Stimulated activated CD4-positive, alpha-beta T cell treated with anti-CD3 and anti-CD28 coated beads, Interleukin-1b, Interleukin-23, amount 100 ng/mL, for 24 hours (primary cell): ENCODE measurements at places on chromosomes 16 and 17.

GRCh38 chr16:19672378-19672777 is 45.6 kb downstream of the KNOP1 start:
- no peak for DNase-seq

GRCh38 chr16:1458336-1458976 is 14.1 kb upstream of the CCDC154 start:
- no peak for DNase-seq

DNA sequence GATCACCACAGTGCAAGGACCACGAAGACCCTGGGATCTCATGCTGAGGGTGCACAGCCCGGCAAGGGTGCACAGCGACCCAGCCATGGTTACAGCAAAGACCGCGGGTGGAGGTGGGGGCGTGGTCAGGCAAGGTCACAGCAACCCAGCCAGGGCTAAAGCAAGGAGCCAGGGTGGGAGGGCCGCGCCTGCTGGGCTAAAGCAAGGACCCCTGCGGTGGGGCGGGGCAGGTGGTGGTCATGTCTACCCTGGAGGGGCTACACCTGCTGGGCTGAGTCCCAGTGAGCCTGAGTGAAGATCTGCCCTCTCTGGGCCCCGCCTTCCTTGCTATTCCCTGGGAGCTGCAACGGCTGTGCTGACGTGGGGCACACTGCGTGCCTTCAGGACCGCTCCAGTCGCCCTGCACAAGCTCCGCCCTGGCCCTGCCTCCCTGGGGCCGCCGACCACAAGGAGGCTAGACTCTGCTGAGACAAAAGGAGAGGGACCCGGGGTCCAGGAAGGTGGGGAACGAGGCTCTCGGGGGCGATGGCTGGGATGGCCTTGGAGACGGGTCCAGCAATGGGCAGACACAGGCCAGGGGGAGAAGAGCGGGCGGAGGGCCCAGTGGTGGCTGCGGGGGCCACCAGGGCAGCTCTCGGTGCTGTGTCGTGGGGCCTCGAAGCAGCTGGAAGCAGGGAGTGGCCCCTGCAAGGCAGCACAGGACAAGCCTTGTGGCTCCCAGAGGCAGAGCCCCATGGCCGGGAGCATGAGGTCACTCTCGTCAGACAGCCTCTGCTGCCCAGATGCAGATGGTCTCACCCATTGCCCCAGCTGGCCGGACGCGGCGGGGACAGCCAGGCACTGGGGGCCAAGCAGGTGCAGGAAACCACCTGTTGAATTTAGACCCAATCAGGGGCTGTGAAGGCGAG is 52.8 kb downstream of the CBFA2T3 start:
- no peak for DNase-seq

GRCh38 chr16:83653785-83654184 is 154.0 kb upstream of the HSBP1 start:
- DNase-seq = no peak

DNA sequence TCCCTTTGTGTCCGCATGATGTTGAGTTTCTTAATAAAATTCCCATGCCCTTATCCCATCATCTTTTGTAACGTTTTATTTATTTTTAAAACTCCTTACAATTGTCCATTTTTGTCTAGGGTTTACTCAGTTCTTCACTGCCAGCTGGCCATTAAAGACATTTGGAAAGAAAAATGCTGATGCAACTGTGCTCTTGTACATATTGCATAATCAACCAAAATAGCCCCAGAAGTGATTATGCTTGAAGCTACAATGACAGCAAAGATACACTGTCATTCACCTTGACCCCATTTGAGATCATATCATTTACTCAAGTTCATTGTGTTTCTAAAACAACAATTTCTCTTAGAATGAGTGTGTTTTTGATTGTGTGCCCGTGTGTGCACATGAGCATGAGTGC is 1074.6 kb upstream of the RBFOX1 start:
- no peak for DNase-seq

DNA sequence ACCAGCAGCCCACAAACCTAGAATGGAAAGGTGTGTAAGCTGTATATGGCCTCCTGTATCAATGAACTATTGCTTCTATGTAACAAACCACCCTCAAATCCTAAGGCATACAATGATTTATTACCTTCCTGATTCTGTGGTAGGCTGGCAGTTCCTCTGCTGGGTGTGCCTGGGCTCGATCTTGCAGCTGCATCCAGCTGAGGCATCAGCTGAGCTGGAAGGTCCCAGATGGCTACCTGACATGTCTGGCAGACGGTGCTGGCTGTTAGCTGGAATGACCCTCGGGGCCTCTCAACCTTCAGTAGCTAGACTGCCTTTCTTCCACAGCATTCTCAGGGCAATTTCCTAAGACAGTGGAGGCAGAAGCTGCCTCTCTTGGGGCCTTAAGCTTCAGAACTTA is 152.7 kb downstream of the RAB11FIP4 start:
- DNase-seq = no peak

- no peak for DNase-seq
These were observed 13.6 kb downstream of the ATPAF2 start for GRCh38 chr17:18025241-18025944.

DNA sequence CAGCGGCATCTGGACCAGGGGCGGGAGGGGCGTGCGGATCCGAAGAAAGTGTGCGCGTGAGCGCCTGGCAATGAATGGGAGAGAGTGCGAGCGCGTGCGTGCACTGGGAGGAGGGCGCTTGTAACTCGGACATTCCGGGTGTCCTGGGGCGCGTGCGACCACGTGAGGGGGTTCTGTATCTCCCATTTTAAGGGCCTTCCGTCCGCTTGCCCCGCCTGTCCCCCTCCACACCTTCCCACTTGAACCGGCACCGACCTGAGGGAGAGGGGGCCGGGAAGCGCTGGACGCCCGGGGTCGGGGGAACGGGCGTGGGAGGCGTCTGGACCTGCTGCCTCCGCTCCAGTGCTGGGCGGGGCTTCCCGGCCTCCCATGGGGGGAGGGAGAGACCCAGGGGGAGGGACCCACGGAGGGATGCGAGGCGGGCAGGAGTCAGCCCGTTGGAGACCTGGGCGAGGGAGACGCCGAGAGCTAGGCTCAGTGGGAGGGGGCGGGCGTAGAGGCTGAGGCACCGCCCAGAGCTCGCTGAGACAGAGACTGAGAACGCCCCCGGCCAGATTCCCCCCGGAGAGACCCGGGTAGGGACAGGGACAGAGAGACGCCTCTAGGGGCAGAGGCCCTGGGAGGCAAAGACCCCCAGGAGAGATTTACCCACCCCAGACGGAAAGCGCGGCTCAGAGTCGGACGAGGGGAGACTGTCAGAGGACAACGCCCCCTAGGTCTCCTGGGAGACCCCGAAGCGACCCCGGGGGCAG is at the start of gene KREMEN2:
TSS of gene KREMEN2 (plus strand) at position 553 of the 752 bp plus-strand sequence. CDS start 246 bp downstream, outside the sequence.
- DNase-seq = no peak

DNA sequence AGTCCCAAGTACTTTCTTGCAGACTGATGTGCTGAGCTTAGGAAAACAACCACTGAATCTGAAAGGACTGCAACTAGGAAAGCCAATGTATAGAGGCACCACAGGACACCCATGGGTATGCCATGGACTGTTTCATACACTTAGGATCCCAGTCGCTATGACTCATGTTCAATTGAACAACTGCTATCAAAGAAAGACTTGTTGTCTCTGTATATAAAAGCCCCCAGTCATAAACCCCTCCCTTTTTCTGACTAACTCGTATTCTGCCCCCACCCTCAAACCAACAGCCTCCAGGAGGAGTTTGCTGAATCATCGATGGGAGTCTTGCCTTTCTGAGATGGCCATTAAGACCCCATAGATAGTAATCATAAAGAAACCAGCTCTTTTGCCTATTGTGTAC is 205.4 kb downstream of the ANKFN1 start:
- no peak for DNase-seq

- DNase-seq = no peak
These were observed 178.3 kb downstream of the SOX9 start for GRCh38 chr17:72299100-72299499.

- DNase-seq = no peak
These were observed 117.6 kb downstream of the C16orf78 start for GRCh38 chr16:49491106-49491670.

DNA sequence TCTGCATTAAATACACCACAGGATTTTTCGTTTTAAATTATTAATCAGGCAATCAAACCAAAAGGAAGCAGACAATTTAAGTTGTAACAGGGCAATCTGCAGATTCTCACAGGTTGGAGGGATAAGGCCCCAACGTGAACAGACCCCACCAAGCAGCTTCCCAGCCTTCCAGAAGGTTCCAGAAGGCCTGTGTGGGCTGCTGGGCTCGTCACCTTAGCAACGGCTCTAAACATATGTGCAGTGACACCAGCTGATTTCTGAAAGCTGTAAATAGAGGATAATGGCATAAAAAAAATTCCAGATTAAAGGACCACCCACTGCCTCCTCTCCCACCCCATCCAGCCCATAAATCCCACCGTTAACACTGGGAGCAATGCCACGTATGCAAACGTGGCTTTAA is 123.8 kb downstream of the ZNF778 start:
- DNase-seq = no peak

- DNase-seq = no peak
These were observed 153.5 kb downstream of the RBFOX3 start for GRCh38 chr17:79457376-79457775.

DNA sequence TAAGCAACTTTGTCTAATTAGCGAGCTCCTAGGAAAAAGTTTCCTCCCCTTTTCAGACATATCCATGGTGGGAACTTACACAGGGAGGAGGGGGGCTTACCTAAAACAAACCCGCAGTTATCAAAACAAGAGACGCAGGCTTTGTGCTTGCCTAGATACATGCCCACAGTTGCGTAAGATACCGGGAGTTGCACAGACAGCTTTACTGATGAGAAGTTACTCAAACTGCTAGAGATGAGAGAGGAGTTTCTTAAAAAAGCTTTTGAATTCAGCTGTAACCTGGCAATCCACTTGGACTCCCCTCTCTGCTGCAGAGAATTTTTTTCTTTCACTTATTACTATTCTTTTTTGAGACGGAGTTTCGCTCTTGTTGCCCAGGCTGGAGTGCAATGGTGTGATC is 6.8 kb upstream of the ZP2 start:
- no peak for DNase-seq

DNA sequence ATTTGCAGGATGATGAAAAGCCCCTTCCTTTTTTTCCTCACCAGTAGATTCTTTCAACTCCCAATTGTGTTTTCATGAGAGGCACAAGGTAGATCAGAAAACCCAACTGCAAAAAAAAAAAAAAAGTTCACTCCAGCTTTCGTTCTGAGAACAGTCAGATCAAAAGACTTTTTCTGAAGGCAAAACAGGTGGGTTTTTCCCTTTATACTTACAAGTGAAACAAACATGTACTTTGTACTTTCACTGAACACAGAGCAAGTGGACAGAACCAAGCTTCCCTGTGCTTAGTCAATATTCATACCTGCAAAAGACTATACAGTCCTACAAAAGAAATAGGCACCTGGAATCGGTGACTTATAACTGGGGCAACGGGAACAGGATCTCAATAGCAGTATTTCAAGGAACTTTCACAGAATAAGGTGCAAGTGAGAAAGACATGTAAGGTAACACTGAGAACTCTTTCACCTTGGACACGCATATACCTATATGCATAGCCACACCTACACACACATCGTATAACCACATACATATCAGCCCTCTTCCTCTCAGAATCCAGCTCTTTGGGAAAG is 54.1 kb downstream of the TOX3 start:
- no peak for DNase-seq

- DNase-seq = no peak
These were observed 3.3 kb upstream of the LAT start for GRCh38 chr16:28981517-28981916.

DNA sequence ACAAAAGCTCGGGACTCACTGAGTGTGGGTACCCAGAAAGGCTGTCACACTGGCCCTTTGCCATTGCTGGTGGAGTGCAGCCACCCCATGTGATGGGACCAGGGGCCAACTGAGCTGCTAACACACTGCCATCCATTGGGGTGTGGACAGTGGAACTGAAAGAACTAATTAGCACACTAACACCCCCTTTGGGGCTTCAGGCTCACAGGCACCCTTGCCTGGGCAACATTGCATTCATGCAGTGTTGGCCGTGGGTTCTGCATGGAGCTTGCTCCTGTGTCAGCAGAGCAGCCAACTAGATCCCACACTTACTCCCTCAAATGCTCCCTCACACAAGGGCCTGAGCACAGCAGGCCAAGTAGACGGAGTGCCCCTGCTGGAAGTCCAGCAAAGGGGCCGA is 476.0 kb upstream of the ASIC2 start:
- DNase-seq = no peak

DNA sequence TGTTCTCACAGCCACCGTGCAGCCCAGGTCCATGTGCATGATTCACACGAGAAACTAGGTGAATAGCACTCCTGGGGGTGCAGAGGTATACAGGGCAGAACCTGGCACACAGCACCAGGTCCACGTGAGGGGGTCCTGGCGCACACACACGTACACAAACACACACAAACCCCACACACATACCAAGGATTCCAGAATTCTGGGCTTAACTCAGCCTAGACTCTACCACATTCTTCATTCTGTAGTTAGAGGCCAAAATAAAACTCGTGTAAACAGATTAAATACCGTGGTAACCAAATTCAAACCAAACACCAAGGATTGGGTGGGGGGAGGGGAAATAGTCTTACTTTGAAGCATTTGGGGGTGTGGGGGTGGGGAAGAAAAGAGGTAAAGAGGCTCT is 58.5 kb downstream of the XYLT1 start:
- no peak for DNase-seq

DNA sequence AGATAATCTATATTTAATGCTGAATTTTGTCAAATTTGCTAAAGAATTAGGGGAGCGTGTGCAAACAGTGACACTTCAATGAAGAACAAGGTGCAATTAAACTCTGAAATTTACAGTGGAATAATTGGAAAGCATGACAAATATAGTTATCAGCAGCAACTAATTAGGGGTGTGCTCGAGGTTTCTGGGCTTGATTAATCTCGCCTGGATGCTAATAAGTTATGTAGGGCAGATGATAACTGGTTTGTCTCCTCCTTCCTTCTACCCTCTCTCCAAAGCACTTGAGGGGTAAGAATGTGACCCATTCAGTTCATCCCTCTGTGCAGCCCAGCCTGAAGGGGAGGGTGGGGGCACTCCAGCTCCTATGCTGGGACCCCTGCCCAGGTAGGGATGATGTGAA is 21.9 kb downstream of the MRM1 start:
- DNase-seq = no peak

DNA sequence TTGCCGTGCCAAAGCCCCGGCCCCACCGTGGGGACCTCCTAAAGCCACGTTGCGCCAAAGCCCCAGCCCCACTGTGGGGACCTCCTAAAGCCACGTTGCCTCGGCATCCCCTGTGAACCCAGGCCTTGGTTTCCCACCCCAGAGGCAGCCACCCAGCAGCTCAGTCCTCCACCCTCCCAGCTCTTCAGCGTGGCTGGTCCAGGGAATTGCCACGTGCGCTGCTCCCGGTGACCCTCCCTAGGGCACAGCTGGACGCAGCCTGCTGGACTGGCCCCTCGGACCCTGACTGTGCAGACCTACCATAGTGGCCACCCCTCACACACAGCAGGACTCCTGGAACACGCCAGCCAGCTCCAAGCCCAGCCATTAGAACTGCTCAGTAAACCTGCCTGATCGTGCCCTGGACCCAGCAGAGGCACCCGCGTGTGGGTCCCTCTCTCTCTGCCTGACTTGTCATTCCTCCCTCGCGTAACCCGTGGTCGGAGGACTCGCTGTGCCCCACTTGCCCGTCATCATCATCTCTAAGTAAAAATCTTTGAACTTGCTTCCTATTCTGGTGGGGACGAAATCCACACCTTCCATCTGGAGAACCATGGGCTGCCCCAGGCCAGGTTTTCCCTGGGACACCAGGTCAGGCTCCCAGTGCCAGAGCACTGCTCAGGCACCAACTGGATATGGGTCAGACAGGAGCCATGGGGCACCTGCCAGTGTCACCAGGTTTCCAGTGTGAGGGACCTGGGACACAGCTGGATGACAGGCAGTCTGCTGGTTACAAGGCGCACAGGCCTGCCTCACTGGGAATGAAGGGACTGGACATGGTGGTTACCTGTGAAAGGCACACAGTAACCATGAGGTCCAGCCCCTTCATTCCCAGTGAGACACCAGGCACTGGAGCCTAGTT is 5.6 kb downstream of the CIAO3 start:
- DNase-seq = no peak
